Stimulated activated CD4-positive, alpha-beta T cell treated with anti-CD3 and anti-CD28 coated beads, Interleukin-4, amount 100 ng/mL, for 48 hours (primary cell): ENCODE measurements at places on chromosomes 6 and 20.

DNA sequence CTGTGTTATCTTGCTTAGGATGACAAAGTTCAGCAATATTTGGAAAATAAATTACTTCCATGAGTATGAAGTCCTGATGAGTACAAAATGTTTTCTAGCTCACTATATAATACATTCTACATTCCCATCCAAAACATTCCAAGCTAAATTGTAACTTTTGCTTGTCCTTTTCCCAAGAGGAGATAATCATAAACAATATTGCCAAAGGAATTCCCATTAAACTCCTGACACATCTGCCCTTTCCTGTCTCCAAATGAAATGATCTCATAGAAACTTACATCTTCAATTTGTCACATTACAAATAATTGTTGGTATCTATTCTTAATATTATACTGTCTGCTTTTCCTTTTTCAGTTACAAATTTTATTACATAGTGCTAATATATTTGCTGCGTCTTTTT is 20.4 kb upstream of the SENP6 start:
- no peak for DNase-seq

GRCh38 chr6:138406443-138406842 is 2.4 kb downstream of the HEBP2 start:
- no peak for DNase-seq

DNA sequence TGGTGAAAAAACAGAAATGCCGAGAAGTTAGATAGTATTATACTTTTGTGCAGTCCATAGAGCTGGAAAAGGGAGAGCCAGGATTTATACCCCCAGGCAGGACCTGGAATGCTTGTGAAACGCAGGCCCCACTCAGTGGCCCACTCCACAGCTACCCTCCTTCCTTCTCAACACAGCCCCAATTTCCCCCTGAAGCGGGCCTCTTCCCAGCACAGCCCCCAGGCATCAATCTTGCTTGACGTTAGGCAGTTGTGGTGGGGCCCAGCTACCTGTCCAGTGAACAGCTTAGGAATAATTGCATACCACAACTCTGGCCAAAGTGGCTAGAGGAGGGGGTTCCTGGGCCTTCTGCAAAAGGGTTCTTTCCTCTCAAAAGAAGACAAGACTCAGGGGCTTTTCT is 61.3 kb downstream of the PPP1R3G start:
- no peak for DNase-seq

DNA sequence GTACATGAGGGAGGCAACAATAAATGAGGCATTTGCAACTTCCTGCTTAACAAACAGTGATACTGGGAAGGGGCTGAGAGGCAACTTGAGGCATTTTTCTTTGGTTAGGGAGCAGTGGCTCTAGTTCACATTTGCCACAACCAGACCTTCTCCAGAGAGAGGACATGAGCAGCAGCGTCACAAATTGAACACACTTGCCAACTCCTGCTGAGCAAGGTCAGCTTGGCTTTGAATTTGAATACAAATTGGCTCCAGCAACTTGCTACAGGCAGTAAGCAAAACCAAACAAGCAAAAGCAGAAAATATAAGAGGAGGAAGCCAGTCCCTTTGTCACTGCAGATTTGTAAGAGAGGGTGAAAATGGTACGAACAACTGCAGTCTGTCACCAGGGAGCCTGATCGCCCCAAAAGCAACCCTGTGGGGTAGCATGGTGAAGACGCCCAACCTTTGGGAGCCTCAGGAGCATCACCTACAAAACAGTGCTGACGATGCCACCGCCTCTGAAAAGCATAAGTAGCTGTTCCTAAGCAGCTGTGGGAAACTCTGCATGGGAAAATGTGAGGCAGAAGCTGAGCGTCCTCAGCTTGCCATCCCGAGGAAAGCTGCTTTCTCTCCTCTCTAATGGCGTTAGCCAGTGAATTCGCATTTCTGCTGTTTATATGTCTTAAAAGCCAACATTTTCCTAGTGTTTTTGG is 378.7 kb downstream of the RNGTT start:
- DNase-seq = no peak
